ENCODE measurements at places on chromosomes 13 and 19.
A peak's percentile ranks its signal among the peaks of the same experiment; 100 is the strongest.

DNA sequence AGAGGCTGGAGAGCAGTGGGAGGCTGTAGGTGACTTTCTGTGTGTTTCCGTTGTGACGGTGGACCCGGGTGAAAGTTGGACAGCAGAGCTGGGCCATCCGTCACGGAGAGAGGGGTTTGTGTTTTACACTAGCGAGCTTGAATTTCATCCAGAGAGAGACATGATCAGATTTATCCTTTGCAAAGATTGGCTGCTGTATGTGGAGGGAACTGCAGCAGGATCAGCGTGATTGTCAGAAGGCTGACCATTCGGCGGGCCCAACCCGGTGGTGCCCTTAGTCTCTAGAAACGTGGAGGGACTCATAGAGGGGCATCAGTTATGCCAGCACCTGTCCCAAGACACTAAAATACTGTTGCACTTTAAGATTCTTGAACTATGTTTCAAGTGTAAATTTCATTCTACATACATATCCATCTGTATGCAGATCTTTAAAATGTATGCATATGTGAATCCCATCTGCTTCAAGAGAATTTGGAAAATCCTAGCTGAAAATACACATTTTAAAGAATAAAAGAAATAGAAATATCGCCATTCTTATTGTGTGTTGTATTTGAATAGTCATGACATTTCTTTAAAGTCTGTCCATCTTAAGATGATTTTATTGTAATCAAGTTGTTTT, 7.0 kb downstream of the FAM124A start:
- no peak for DNase-seq

DNA sequence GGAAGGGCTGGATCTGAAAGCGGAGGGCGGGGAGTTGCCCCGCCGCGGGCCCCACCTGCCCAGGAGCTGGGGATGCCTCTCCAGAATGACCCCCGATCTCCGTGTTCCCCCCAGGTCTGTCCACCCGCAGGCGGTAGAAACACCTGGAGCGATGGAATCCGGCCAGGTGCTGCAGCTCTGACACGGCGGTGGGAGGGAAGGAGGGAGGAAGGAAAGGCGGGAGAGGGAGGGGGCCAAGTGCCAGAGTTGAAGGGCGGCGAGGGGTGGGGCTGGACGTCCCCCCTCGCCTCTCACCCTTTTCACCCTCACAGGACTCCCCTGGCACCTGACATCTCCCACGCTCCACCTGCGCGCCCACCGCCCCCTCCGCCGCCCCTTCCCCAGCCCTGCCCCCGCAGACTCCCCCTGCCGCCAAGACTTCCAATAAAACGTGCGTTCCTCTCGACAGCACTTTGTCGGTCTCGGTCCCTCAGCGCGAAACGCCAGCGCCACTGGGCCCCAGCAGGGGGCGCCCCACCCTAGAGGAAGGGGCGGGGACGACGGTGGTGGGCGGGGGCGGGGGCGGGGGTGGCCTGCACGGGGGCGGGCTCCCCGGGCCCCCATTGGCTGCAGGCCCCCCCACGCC, 337 bp upstream of the FXYD7 start:
- DNase-seq: peak; percentile 78

DNA sequence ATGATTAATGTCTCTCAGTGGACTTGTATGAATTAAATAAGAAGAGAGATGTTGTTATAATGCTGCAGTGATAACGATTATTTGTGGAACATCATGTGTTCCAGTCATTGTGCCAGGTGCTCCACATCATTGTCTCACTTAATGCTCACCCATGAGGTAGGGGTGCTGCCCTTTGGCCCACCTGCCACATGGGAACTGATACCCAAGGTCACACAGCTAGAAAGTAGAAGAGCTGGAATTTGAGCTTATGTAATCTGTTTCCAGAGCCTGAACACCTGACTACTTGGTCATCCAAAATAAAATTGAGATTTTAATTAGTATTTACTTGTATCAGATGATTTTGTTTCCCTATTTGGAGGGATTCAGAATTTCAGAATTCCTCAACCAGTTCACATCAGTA, 36.0 kb upstream of the GPI start:
- DNase-seq: no peak

GRCh38 chr13:111912453-111912866, 154.5 kb upstream of the SOX1 start:
- no peak for DNase-seq

- no peak for DNase-seq
Measured at GRCh38 chr13:48000559-48001113, 437 bp downstream of the SUCLA2 start.

- peak; percentile 73 for DNase-seq
Measured at GRCh38 chr19:6481541-6482342, at the start of gene DENND1C. Gene DENND1C (minus strand): TSS chr19:6481787. CDS start chr19:6481695, 92 bp downstream.

All from activated CD4-positive, alpha-beta T cell treated with anti-CD3 and anti-CD28 coated beads, Interleukin-2, Interleukin-4, amounts not matched to agents 100 ng/mL and 50 ng/mL, durations not matched to agents 16 hours and 8 hours (primary cell).